ENCODE measurements at places on chromosomes 4 and X.
A peak's percentile ranks its signal among the peaks of the same experiment; 100 is the strongest.

- no peak for DNase-seq
Observed at GRCh38 chr4:186854256-186854655, 130.6 kb upstream of the FAT1 start.

- peak; percentile 56 for DNase-seq
Observed at GRCh38 chr4:15479089-15479912, 9.6 kb downstream of the CC2D2A start.

DNA sequence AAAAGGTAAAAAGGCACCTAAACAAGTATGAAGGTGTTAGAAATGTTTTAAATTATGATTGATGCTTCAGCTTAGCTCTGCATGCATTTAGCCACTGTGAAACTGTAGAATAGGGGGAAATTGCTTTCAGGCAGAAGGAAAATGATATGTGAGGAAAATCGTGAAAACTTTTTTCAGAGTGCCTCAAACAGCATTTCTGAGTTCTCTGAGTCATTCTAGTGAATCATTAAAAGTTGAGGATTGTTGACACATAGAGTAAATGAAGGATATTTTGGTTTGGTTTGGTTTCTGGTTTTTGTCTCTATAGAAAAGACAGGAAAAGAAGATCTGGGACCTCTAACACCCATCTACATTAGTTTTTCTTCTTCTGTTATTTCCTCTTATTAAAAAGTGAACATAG is 332.5 kb upstream of the TRAM1L1 start:
- DNase-seq, result no peak

GRCh38 chrX:5307416-5307815 is 921.3 kb downstream of the NLGN4X start:
- no peak for DNase-seq

DNA sequence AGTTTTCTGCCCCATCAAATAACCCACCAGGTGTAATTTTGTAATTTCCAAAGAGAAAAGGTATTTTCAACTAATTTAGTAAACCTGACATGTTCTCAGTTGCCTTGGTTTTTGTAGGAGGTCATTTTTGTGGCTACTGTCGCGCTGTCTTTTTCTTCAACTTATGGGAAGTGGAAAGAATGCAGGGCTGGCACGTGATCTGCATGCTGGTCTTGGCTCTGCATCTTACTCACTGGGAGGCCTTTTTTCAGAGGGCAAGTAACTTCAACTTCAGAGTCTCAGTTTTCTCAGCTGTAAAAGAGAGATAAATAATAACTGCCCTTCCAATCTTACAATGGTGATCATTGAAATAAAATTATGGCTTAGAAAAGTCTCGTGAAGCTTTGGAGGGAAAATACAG is 109.9 kb upstream of the SMIM10 start:
- no peak for DNase-seq

- no peak for DNase-seq
Observed at GRCh38 chrX:108582151-108582550, 142.5 kb downstream of the COL4A5 start.

GRCh38 chrX:108299101-108299591 is 139.1 kb downstream of the COL4A6 start:
- DNase-seq, result no peak

GRCh38 chr4:121375262-121375661 is 5.6 kb downstream of the QRFPR start:
- DNase-seq, result no peak

DNA sequence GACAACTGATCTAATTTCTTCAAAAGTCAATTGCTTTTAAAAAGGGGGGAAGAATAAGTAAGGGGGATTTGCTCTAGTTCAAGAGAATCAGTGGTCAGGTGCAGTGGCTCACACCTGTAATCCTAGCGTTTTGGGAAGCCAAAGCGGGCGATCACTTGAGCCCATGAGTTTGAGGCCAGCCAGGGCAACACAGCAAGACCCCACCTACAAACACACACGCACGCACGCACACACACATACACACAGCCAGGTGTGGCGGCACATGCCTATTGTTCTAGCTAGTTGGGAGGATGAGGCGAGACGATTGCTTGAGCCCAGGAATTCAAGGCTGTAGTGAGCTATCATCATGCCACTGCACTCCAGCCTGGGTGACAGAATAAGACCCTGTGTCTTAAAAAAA is 9.6 kb downstream of the GRSF1 start:
- DNase-seq, result no peak

- DNase-seq, result no peak
Observed at GRCh38 chr4:20359692-20360091, 108.0 kb downstream of the SLIT2 start.

DNA sequence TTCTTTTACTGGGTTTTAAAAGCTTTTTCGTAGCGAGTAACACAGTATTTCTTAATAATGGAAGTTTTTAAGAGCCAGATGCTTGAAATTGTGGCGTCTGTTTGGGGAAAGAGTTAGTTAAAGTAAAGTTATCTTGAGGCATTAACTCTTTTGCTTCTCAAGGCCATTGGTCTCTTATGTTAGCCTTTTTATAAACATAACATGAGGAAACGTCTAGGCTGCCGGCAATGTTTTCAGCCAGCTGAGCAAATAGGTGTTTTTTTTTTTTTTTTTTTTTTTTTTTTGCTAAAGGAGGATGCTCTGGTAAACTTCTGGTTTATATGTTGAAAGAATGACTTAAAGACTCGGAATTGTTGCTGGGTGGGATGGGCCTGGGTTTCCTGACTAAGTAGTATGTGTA is 51.1 kb upstream of the RBMX start:
- DNase-seq, result no peak

DNA sequence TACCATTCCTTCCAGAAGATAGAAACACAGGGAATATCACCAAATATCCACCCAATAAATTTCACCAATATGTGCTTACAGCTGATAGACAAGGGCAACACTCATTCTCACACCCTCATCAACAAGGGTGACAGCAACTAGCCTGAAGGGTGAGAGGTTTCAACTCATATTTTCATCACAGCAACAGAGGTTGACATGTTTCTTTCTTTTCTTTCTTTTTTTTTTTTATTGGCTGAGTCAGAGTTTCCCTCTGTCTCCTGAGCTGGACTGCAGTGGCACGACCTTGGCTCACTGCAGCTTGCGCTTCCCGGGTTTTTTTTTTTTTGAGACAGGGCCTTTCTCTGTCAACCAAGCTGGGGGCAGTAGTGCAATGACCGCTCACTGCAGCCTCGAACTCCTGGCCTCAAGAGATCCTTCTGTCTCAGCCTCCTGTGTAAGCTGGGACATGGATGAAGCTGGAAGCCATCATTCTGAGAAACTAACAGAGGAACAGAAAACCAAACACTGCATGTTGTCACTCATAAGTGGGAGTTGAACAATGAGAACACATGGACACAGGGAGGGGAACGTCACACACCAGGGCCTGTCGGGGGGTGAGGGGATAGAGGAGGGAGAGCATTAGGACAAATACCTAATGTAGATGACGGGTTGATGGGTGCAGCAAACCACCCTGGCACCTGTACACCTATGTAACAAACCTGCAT is 27.5 kb upstream of the ASMTL start:
- DNase-seq, result no peak

- DNase-seq, result no peak
Observed at GRCh38 chrX:101383679-101384205, 2.2 kb downstream of the BTK start.

DNA sequence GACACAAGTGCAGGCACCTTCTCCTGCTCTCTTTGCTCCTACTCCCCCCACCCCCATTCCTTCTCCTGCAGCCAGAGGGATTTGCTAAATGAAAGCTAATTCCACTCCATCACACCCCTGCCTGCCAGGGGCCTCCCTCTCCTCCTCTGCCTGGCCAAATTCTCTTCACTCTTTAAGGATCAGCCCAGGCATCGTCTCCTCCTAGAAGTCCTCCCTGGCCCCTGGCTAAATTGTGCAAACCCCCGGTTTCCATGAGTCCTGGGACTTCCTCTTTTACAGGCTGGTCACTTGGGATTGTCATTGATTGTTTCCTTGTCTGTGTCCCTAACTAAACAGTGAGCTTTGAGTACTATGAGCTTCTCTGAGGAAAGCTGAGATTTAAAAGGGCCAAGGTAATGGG is 8.7 kb upstream of the ABLIM2 start:
- DNase-seq, result no peak

GRCh38 chrX:67619253-67619652 is 75.4 kb downstream of the AR start:
- peak; percentile 43 for DNase-seq

GRCh38 chr4:101355767-101356702 is 8.7 kb upstream of the PPP3CA start:
- DNase-seq, result no peak

- no peak for DNase-seq
Observed at GRCh38 chr4:147299205-147299604, 181.7 kb upstream of the EDNRA start.

GRCh38 chr4:90597927-90598326 is 470.7 kb downstream of the CCSER1 start:
- no peak for DNase-seq

GRCh38 chr4:176357359-176358082 is 37.8 kb downstream of the SPCS3 start:
- DNase-seq, result no peak
